Right renal pelvis (tissue), 4 donors: ENCODE measurements at places on chromosomes 11 and 22.

GRCh38 chr22:42284643-42285181, 14.3 kb upstream of the TCF20 start:
- DNase-seq = no peak

DNA sequence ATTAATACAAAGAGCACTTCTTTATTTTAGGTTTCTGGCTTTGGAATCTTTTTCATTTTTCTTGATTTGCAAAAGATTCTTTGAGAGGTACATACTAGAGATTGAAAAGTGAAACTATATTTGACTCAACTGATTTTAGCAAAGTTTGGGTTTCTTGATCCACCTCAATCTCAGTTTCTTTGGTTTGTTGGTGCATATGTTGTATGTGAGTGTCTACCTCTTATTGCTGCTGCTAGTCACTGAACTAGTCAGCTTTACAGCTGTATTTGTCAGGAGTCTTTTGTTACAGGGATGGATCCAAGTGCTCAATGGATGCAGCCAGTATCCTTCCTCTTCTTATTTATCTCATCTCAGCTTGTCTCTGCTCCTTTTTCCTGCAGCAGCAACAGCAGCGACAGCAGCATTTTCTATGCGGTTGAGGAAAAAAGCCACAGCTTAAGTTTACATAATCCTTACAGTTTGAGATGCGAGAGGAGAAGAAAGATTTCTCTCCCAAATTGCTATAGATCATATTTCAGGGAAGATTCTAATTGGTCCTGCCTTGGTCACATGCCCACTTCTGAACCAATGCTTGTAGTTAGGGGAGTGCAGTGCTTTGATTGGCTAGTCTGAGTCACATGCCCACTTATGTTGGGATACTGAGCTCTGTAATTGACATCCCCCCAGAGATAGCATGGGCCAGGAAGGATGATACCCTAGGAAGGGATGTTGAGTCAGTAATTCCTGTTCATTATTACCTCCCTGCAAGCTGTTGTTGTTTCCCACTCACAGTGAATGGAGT, 10.0 kb upstream of the ZNRF3 start:
- DNase-seq = no peak

DNA sequence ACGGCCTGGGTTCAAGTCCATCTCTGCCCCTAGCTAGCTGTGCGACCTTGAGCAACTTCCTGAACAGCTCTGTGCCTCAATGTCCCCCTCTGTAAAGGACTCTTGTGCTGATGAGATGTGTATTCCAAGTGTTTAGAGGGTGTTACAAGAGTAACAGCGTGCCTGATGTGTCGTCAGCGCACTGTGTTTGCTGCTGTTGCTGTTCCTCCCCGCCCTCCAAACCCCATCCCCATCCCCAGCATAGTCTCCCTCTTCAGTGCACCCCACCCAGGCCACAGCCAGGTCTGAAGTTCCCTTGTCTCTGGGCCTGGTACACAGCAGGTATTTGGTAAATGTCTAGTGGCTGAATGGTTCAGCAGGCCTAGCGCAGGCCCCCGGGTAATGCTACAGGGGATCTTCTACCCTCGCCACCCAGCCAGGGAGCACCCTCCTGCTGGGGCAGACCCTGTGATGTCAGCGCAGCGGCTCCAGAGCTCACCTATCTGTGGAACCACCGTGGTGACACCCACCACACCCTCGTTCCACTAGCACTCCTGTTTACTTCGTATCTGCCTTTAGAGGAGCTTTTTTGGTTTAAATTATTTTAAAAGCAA, 10.3 kb downstream of the CBX7 start:
- DNase-seq = no peak

GRCh38 chr22:22682196-22682595, 37.8 kb downstream of the GGTLC2 start:
- no peak for DNase-seq

- DNase-seq = no peak
Measured at GRCh38 chr11:124887667-124888013, 10.0 kb downstream of the ROBO4 start.

DNA sequence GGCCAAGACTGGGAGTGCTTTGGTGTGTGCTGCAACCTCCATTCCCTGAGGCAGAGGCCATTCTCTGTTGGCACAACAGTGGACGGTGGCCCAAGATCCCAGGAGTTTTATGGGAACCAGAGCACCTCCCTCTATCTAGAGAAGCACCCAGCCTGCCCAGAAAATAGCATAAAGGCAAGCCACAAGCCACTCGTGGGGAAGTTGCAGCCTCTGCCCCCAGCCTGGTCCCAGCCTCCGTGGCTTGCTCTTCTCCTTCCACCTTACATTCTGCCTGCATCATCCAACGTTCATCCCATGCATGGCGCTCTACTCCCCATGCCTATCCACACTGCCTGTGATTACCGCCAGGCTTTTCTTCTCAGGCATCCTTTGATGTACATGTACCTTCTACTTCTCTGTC, 15.8 kb downstream of the IL17RA start:
- DNase-seq = no peak

GRCh38 chr11:17386331-17387084, 2.0 kb downstream of the KCNJ11 start:
- DNase-seq = no peak

DNA sequence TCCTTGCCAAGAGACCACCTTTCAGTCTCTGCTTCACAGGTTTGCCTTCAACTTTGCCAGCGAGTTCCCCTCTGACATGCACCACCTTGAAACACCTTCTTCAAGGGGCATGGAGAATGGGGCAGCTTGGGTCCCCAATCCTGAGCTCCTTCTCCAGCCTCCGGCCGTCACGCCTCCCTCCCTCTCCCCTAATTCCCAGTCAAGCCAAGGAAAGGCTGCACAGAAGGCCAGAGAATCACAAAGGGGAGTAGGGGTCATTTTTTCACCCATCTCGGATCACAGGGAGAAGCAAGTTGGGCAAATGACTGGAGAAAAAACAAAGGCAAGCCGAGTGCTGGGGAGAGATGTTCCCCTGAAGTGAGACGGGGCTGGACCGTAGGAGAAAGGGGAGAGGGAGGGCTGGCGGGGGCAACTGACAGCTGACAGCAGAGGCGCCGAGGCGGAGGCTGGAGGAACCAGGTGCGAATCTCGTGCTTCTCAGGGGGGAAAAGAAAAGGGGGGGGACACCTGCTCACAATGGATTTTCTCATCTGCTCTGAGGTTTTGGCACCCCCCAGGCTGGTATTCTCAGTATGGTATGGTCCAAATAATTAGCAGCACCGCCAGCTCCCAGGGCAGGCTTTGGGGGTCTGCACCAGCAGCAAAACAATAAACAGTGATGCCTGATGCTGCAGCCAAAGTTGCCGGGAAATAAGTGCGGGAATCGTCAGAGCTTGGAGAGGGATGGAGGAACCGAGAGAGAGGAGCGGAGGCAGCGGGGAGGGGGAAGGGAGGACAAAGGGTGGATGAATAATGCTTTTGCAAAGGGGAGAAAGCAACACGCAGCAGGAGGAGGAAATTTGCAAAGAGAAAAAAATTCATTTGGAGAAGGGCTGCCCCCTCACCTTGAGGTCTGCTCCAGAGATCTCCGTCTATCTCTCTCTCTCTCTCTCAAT, 644 bp downstream of the YPEL4 start:
- no peak for DNase-seq

GRCh38 chr11:14186046-14186775, 172.8 kb downstream of the RRAS2 start:
- no peak for DNase-seq

- DNase-seq = no peak
Measured at GRCh38 chr11:15194671-15195415, 80.1 kb downstream of the INSC start.

DNA sequence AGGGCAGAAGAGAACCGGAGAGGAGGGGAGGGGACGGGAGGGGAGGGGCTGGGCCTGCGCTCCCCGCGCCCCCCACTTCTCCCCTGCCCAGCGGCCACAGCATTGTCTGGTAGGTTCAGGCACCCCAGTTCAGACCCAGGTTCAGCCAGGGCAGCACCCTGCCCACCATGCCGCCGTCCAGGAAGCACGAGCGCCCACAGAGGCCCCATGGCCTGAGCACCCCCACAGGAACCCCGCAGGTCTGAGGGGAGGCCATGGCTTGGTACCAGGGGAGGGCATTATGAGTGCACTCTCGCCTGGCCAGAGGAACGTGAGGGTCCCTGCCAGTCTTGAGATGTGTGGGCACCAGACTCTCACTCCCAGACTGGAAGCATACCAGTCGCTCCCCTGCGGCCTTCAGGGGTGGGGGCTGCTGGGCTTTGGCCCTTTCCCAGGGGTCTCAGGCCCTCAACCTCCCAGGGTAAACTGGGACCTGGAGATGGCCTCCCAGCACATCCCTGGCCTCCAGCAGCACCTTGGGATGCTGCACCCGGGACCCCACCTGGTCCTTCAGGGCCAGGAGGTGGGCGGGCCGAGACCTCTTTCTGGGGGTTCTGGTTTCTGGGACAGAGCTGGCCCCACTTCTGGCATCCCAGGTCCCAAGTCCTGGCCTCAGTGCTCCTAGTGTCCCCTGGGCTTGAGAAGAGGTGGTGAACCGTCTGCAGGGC, 597 bp upstream of the PLXNB2 start:
- DNase-seq = no peak

DNA sequence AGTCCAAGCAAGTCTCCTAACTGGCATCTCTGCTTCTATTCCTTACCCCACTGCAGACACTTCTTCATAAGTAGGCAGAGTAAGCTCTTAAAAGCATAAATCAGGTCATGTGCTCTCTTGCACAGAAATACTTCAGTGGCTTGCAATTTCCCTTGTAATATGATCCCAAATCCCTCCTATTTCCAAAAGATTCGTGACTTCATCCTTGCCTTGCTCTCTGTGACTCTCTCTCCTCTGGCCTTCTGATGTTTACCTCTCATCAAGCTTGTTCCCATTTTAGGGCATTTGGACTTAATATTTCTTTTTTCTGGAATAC, 37.4 kb upstream of the NCR3LG1 start:
- no peak for DNase-seq

DNA sequence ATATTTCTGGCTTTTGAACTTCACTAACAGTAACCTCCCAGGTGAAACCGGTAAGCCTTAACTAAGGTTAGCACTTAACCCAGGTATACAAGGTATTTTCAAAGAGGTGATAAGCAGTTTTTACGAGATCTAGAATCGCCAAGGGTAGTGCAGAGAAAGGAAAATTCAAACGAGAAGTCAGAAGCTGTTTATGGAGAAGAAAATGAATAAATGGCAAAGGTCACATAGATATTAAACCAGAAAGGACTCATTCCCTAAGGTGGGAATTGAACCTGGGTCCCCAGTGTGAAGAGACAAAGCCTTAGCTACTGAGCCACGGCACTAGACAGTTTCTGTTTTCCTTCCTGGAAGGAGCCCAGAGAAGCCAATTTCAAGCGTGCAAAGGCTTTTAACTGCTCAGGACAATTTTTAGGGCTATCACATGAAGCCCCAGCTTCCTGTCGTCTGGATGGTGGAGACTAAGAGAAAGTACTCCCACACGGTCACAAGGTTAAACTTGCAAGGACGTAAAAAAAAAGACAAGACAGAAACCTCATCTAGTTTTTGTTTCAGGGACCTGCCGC, 5.7 kb upstream of the C1QTNF6 start:
- no peak for DNase-seq

GRCh38 chr11:14270690-14271542, 88.1 kb downstream of the RRAS2 start:
- no peak for DNase-seq

DNA sequence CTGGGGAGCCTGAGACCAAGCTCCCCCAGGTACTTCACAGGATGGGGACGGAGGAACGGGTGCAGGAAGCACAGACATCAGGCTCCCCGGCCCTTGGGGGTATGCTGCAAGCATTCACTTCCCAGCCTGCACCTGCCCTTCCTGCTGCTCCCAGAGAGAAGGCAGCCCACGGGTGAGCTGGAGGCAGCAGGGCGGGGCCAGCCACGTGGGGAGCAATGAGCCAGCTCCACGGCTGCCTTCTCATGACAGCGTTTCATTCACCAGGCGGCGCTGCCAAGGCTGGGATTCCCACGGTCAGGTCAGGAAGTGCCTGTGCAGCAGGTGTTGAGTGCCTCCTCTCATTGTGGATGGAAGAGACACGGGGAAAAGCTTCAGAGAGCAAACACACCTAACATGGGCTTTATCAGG, 14.5 kb upstream of the PHLDA2 start:
- DNase-seq = no peak

DNA sequence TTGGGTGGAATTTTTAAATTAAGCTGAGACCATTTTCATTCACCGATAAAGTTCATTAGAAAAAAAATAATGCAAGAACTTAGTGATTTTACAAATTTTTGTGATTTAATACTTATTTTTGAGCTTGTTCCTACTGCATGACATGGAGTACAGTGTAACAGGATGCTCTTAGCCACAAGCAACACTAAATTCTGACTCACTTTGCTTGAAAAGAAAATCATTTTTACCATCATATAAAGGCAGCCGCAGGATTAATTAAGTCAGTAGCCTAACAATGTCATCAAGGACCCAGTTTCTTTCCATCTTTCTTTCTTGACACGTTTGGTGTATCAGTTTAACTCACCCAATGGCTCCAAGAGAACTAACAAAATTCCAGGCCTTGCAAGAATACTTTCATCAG, 540.3 kb upstream of the LUZP2 start:
- no peak for DNase-seq

GRCh38 chr11:105524286-105524685, 85.6 kb upstream of the GRIA4 start:
- DNase-seq = no peak

GRCh38 chr11:74354036-74354435, 42.6 kb upstream of the P4HA3 start:
- no peak for DNase-seq

DNA sequence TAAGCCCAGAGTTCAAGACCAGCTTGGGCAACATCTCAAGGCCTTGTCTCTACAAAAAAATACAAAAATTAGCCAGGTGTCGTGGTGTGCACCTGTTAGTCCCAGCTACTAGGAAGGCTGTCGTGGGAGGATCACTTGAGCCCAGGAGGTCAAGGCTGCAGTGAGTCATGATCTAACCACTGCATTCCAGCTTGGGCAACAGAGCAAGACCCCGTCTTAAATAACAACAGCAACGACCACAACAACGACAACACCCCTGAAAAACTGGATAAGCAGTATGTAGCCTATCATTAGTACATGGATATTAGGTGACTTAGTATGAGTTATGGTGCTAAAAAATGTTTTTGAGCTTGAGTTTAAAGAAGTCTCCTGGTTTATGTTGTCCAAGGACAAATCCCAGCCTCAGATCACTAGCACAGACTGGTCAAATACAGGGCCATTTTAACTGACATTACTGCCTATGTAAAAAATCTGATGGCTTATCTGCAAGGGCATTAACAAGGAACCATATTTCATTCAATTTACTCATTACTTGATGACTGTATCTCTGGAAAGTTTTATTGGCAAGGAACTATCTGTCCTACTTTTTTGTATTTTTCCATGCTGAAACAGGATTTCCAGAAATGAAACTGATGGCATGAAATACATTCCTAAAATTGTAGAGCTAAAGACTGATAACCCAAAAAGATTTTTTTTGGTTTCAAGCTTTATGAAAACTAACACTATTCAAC, 23.4 kb downstream of the C2CD3 start:
- DNase-seq = no peak

GRCh38 chr22:31099841-31100761, 7.3 kb downstream of the SELENOM start:
- DNase-seq = no peak

- DNase-seq = no peak
Measured at GRCh38 chr22:28983190-28983589, 78.4 kb downstream of the C22orf31 start.
